ENCODE measurements at places on chromosomes 5 and 9.

DNA sequence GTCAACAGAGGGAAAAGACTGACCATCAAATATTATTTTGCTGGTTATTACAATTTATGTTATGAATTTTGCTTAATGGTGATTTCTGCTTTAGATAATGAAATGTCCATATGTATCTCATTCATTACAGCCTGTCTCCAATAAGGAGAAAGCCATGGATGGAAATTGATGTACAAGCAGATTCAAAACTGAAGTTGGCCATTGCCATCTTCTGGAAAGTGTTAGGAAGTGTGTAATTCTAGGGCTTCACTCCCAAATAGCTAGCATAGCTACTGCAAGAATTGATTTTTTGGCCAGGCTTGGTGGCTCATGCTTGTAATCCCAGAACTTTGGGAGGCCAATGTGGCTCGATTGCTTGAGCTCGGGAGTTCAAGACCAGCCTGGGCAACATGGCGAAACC is 45.8 kb downstream of the DYNC2I2 start:
- no peak for DNase-seq

DNA sequence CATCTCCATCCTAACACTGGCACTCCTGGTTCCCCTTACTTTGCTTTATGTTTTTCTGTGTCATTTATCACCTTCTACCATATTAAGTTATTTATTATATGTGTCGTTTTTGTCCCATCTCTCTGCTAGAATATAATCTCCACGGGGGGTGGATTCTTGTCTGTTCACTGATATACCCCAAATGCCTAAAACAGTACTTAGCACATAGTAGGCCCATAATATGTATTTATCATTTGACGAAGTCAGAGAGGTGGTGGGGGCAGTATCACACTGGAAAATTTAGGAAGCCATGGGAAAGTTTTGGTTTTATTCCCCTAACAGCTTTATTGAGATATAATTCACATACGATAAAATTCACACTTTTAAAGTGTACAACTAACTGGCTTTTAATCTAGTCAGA is 14.4 kb downstream of the ZCCHC9 start:
- no peak for DNase-seq

GRCh38 chr9:130877300-130877699 is 19.3 kb downstream of the QRFP start:
- DNase-seq = no peak

GRCh38 chr9:107888773-107889227 is 399.2 kb upstream of the KLF4 start:
- no peak for DNase-seq

DNA sequence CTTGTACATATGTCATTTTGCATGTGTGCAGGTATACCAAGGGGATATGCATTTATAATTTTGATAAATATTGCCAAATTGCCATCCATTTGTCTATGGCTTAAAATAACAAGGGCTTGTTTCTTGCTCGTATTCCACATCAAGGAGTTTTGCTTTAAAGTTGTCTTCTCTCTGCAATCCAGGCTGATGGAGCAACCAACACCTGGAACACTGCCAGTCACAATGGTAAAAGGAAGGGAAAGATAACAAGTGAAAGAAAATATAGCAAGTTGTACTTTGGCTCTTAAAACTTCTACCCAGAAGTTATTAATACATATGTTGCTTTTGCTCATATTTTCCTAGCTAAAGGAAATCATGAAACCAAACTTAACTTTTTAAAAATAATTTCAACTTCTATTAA is 156.9 kb downstream of the UNC13B start:
- no peak for DNase-seq

GRCh38 chr9:112503170-112503569 is 16.5 kb downstream of the KIAA1958 start:
- no peak for DNase-seq

DNA sequence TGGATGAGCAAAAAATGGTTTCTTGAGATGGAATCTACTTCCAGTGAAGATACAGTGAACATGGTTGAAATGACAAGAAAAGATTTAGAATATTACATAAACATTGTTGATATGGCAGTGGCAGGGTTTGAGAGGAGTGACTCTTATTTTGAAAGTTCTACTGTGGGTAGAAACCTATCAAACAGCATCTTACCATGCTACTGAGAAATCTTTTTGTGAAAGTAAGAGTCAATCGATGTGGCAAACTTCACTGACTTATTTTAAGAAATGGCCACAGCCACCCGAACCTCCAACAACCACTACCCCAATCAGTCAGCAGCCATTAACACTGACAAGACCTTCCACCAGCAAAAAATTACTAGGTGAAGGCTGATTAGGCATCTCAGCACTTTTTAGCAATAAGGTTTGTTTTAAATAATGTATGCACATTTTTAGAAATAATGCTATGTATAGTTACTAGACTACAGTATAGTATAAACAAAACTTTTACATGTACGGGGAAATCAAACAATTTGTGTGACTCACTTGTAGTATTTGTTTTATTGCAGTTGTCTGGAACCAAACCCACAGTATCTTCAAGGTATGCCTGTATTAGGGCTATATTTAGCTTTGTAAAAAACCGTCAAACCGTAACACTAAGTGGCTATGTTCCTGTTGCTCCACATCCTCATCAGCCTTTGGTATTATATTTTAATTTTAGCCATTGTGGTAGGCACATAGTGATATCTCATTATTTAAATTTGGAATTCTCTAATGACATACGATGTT is 30.6 kb upstream of the ADAMTS6 start:
- DNase-seq = no peak

DNA sequence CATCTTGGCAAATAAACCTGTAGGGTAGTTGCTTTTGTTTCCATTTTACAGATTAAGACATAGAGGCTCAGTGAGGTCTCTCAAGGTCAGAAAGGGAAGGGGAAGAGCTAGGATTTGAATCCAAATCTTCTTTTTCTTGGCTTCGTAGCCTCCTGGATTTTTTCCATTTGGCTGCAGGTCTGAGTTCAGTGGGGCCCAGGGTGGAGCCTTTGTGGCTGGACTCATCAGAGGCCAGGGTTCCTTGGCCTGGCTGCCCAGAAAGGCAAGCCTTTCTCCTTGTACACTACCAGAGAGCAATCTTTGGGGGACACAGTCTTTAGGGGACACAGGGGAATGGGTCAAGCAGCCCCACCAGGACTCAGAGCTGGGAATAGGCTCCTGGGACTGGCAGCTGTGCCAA is 10.5 kb upstream of the TRAF1 start:
- DNase-seq = no peak

DNA sequence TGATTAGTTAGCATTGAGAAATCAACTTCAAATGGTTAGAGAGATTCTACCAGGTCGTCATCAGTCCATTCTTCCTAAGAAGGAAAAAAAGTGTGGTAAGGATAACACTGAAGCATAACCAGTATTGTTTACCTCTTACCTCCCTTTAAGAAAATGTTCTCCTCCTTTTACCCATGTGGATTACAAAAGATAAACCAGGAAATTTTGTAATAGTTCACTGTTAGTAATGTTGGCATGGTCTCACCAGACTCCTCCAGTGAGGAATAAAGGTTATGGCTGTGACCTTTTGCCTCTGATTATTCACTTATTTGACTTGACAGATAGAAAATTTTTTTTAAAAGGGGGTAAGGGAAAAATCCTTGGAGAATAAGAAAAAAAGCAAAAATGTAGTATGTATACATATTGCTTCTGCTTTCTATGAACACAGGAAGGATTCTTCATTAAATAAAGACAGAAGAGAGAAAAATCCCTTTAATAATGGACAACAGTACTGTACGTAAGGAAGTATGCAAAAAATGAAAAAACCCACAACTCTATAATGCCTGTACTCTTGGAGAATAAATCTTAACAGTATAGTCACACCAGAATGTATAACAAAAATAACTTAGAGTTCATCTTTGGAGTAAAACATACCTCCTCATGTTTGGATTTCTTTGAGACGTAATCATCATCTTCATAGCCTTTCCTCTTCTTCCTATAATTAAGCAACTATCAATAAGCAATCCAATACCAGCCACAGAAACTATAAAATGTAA is 18.1 kb downstream of the CCNH start:
- DNase-seq = no peak

- DNase-seq = peak; percentile 61
These were observed 427 bp downstream of the PCYOX1L start for GRCh38 chr5:149358294-149358651.

DNA sequence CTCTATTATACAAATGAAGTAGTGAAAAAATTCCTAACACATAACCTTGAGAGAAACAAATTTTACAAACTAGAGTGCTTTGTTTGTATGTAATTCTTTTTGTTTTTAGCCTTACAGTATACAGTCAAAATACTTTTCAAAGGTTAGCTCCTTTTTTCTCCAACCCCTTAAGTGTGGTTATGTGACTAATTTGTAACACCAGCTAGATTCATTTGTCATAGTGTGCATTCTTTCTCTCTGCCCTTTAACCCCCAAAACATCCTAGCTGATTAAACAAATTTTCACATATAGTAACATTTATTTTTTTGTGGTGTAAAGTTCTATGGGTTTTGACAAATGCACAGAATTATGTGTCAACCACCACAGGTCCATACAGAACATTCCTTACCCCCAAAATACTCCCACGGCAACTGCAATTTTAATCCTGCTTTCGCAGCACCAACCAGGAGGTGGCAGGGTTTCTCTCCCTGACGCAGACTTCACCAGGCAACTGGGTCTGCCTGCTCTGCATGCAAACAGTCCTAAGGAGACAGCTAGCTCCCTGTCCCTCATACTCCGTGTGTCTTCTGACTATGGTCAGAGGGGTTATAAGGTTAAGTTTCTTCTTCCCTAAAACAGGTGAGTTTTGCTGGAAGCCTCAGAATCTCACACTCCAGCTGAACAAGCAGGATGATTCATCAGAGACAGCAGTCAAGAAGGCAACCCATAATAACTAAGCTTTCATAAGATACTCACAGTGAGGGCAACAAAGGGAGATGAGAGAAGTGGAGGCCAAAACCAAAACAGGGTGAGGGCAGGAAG is 44.5 kb upstream of the NR5A1 start:
- DNase-seq = peak; percentile 19

- no peak for DNase-seq
These were observed 1032.6 kb downstream of the CDH12 start for GRCh38 chr5:21820527-21820926.

GRCh38 chr9:137676998-137677397 is 58.2 kb downstream of the EHMT1 start:
- no peak for DNase-seq

GRCh38 chr9:126498331-126498730 is 115.4 kb upstream of the LMX1B start:
- no peak for DNase-seq
